Activated naive CD4-positive, alpha-beta T cell treated with anti-CD3 and anti-CD28 coated beads, Interleukin-2, amount 10 ng/mL, durations not matched to agents 7 days and 5 days (primary cell): ENCODE measurements at places on chromosomes 11 and 22.

DNA sequence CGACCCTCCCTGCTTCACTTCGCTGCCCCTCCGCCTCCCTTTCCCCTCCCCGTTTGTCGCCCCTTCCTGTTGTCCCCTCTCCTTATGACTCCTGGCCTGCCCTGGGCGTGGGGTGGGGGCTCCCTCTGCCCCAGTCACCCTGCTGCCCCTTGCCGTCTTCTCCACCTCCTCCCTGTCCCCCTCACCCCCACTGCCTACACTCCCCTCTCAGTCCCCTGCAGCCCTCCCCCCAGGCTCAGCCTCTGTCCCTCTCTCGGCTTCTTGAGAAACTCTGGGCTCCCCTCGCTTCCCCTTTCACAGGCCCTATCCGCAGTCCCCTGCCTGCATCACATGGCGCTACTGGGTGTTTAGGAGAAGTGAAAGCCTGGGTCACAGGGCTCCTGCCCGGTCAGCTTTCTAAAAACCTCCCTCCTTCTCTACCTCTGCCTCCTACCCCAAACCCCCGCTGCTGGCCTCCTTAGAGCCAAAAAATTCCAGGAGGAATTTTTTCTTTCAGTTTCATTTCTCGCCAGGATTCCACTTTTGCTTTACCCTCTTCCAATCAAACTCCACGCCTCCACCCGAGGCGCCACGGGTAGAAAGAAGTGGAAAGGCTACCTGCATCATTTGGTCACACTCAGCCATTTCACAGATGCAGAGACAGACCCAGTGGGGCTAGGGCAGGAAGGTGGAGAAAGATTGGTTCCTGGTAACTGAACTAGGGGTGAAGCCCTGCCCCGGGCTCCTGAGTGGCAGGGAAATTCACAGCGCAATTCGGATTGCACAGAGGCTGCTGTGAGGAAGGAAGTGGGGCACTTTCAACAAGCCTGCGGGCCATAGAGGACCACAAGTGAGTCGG is at the start of gene SLC15A3:
Gene SLC15A3 (minus strand): TSS at position 273 of the 838 bp plus-strand sequence. CDS start 625 bp downstream, outside the sequence.
- DNase-seq = peak; percentile 62

DNA sequence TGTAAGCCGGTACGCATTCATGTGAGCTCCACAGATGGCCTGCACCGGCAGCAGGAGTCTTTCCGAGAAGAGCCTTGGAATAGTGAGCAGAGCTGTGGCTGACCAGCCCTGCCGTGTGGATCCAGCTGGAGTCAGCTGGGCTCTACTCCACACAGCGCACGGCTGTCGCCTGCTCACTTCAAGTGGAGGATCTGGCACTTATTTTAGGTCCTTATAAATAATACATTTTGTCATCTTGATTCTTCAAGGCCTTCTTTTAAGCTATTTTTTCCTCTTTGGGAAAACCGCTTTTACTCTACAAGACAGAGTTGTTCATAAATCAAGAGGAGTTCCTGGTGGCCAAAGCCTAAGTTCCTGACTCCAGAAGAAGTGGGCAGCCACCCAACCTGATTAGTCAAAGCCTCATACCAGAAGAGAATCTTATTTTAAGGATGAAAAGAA is 93.8 kb downstream of the KCNC1 start:
- DNase-seq = no peak

DNA sequence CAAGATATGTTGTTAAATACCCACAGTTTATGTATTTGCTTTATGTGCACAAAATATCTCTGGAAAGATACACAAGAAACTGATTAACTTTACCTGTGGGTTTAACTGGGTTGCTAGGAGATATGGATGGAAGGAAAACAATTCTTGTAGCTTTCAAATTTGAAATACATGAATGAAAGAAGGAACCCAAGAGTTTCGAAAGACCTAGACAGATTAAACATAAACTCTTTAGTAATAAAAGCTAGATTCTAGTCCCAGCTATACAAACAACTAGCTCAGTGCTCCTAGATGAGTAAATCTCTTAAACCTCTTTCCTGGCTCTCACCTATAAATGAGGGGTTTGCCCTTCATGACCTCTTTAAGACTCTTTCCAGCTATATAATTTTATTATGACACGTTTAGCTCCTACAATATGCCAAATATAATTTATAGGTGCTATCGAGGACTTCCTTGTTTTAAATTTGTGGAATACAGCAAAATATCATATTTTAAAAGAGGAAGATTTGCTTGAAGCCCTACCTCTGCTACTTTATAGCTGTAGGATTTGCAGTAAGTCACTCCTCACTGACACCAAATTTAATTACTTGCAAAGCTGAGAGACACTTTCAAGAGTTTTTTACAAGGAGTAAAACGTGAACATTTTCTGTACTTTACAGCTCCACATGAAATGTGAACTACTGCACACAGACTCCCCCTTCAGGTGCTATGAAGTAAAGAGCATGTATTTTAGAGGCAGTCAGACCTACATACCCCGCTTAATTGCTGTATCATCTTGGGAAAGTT is 50.7 kb downstream of the RRAS2 start:
- no peak for DNase-seq

GRCh38 chr11:44568658-44569473 is 3.4 kb downstream of the CD82 start:
- peak; percentile 90 for DNase-seq

DNA sequence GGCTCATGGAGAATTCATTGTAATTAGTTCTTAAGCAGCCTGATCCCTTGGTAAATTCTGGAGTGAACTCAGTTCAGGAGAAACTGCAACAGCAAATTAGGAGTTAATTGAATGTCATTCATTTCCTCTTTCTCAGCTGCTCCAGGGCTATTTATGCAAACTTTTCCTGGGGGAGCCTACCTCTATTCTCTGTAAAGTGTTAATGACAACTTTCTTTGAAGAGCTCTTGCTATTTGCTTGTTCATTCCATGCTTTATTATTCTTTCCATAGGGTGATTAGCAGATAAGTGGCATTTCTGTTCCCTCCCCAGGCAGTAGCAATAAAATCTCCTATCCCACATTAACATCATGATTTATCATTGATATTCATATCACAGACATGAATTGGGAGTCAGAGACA is 267.6 kb upstream of the DDI1 start:
- no peak for DNase-seq

DNA sequence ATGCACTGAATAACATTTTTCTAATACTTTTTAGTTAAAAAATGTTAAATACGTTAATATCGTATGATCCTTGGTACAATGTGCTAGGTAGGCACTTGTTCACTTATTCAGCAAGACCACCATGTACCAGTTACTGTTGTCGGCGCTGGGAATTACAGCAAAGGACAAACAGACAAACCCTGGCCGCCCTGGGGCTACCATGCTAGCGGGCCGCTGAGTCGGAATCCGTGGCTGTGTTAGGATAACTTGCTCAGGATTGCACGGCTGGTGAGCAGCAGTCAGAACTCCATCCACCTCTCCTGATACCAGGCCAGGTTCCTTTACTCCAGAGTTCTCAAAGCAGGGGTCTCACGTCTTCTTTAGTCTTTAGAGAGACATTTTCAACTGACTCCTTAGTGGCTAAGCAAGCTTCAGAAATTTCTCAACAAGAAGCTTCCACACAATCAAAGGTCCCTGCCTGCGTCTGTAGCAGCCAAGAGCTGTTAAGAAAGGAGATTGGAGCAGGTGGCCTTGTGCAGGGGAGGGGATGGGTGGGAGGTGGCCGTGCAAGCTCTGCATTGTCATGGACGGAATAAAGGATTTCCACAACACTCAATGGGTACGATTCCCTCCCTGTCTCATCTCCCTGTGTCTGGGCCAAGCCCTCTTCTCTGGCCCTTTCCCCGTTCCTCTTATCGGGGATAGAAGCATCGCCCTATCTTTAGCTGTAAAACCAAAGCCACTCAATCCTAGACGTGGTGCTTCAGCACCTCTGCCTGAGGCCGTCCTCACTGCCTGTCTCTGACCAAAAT is 39.8 kb upstream of the NNMT start:
- DNase-seq = no peak

DNA sequence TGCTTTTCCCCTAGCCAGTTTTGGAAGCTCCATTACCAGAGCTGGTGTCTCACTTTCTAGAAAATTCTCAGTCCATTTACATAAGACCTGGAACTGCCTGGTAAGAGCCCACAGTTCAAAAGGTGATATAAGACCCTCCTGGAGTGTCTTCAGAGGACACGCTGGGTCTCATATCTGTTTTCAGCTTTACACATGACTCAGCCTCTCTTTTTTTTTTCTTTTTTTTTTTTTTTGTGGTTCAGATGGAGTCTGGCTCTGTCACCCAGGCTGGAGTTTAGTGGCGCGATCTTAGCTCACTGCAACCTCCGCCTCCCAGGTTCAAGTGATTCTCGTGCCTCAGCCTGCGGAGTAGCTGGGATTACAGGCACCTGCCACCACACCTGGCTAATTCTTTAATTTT is 30.7 kb downstream of the WEE1 start:
- DNase-seq = no peak

DNA sequence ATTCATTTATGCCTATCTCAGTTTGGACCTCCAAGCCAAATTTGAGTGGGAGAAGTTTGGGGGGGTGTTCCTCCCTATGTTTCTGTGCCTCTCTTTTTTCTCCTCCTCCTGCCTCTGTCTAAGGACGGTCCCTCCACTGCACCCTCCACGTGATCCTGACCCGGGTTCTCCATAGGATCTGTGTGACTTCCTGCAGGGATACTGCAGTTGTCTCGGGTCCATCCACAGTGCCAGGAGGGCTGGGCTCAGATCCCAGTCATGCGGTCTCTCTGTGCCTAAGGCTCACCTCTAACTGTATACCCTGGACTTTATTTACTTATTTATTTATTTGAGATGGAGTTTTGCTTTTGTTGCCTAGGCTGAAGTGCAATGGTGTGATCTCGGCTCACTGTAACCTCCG is 1354.5 kb downstream of the BRD1 start:
- DNase-seq = no peak

DNA sequence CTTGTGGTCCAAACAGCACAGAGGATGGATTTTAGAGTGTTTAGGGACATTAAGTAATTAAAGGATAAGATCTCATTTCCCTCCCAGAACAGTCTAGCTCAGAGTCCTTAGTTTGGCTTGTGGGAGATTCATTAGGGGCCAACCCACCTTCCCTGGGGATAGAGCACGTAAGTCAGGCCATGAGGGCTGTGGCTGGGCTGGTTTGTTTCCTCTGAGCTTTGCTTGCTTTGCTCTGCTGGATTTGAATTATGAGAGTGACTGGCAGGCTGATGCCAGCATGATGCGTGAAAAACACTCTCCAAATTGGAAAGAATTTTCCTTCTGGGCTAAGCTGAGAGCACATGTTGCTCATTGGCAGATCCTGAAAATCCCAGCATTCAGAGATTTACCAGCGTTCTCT is 84.7 kb upstream of the HEPHL1 start:
- no peak for DNase-seq

DNA sequence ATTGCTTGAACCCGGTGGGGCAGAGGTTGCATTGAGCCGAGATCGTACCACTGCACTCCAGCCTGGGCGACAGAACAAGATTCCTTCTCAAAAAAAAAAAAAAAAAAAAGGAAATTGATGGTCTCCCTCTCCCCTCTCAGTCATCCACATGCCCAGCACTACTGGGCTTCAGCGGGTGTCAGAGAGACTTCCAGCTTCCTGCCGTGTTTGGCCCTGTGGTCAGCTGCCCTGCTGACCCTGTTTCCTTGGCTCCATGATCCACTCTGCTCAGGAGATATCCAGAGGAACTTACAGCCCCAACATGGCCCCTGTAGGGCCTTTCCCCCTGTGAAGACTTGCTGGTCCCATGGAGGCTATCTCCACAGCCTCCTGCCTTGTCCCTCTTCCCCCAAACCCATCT is 6.1 kb upstream of the PNPLA3 start:
- DNase-seq = no peak

GRCh38 chr11:117382746-117383145 is 55.1 kb downstream of the CEP164 start:
- no peak for DNase-seq

GRCh38 chr11:14342906-14343305 is 16.1 kb downstream of the RRAS2 start:
- DNase-seq = no peak

- DNase-seq = peak; percentile 11
These were observed 259.5 kb downstream of the BRD1 start for GRCh38 chr22:49567899-49568750.

DNA sequence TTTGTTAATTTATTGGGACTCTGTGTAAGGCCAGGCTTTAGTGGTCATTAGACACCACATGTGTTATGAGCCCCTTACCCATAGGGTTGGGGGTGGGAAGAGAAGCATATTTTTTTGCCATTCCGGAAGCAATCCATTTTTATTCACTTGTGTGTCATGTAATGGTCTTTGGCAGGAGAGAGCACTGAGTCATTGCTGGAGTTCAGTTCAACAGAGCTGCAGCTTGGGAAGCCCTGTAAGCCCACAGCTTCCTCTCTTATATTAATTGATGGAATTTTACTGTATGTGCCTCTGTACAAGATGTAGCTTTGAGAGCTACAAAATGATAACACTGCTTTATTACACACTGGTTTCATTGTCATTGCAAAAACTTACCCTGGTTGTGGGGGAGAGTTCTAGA is 177.3 kb upstream of the SORL1-AS1 start:
- no peak for DNase-seq

GRCh38 chr11:29173660-29174062 is 843.2 kb downstream of the KCNA4 start:
- no peak for DNase-seq

DNA sequence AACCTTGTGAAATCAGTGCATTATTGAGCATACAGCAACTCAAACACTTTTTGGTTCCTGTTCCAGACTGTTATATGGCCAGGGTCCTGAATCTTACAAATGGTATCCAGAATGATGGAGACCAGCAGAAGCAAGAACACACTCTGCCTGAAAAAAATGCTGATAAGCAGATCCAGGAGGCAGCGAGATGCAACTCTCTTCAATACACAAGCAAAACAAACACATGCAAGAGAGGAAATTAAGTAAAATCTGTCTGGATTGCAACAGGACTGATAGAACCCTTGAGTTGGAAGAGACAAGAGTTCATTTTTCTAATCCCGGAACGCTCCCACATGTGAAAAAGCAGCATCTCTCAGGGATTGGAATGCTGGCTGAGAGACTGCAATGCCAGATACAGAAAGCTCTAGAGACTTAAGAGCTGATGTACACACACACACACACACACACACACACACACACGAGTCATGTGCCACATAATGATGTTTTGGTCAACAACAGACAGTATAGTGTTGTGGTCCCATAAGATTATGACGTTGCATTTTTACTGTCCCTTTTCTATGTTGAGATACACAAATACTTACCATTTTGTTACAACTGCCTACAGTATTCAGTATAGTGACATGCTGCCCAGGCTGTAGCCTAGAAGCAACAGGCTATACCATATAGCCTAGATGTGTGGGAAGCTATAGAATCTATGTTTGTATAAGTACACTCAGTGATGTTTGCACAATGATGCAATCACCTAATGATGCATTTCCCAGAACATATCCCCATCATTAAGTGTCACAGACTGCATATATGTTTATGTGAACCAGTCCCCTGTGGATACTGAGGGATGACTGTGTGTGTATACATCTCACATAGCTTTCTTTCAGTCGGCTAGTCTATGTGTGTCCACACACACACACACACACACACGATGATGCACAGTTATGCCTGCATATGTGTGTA is 406.6 kb downstream of the LARGE1 start:
- no peak for DNase-seq
